Fibroblast of pulmonary artery (primary cell): ENCODE measurements at places on chromosomes 11 and 22.

DNA sequence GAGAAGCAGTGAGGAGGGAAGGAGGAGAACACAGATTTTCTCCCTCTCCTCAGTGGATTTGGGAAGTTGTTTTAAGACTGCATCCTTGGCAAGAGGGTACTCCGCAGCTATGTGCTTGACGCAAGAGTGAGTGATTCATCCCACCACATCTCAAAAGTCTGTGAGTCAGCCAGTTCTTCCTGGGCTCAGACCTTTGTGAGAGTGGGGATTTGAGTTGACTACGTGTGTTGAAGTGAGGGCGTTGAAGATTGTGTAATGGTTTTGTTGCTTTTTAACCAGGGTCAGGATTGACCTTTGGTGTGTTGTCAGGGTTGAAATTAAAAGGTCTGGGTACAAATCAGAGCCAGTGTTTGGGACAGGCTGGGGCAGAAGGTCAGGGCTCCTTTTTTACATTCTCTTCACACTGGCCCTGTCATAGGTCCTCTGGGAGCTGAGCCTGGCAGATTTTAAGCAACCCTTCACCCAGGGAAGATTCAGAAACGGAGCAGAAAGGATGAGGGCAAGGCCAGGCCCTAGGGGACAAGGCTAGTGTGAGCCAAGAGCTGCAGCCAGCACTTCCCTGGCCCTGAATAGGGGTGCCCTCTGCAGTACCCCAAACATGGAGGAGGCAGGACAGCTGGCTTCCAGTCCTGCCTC, 4.2 kb upstream of the C11orf86 start:
- DNase-seq: peak; percentile 100

DNA sequence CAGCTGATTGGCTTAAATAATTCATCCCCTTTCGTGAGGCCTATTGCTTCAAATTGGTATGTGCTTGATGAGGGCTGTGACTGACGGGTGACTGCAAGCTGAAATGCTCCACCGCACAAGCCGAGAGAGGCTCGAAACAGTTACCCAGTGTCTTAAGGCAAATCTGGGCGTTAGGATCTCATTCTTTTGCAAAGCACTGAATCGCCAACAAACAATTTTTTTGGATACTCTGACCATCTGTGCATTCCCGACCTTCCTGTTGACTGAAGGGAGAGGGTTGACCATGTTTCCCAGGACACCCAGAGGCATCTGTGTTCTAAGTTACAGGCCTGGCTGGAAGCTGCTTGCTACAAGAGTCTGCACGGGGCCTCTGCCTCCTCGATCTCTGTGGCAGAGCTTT, 32.1 kb downstream of the CACNG2 start:
- DNase-seq: no peak

DNA sequence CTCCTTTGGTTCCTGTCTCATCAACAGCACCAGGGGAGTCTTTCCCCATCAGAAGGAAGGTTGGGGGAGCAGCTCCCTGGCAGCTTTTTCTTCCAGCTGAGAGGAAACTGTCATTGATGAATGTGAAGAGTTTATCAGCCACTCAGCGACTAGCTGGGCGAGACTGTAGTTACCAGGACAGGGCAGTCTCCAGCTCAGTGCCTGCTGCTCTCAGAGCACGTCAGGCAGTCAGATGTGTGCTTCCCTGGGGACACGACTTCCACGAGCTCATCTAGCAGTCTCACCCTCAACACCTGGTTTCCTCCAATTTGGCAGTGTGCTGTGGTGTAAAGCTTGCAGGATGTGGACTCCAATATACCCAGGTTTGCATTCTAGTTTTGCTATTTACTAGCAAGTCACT, 12.5 kb upstream of the C1QTNF4 start:
- DNase-seq: peak; percentile 40

GRCh38 chr11:47001781-47002181, 65.2 kb downstream of the CSTPP1 start:
- no peak for DNase-seq

DNA sequence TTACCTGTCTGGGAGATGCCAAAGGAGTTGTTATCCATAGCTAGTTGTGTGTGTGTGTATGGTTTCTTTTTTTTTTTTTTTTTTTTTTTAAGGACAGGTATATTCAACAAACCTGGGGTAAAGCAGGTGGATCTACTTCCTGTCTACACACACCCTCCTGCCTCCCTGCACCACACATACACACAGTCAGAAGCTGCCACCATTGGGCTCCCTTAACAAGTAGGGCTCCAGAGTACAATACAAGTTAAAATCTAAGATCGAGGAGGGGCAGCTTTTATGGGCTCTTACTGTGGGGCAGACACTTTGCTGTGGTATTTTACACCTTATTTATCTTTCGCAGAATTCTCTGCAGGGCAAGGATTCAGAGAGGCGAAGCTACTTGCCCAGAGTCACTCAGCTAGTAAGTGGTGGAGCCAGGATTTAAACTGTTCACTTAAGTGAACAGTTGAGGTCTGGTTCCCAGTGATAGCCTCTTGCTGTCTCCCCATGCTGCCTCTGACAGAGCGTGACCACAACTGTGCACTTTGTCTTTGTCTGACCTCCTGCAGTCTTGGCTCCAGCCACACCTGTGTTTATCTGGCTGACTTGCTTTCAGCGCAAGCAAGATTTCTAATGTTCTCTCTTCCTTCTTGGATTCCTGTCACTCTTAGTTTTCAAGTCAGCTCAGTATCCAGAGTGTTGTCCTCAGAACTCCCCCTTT, 135.0 kb downstream of the CSNK2A3 start:
- DNase-seq: no peak

DNA sequence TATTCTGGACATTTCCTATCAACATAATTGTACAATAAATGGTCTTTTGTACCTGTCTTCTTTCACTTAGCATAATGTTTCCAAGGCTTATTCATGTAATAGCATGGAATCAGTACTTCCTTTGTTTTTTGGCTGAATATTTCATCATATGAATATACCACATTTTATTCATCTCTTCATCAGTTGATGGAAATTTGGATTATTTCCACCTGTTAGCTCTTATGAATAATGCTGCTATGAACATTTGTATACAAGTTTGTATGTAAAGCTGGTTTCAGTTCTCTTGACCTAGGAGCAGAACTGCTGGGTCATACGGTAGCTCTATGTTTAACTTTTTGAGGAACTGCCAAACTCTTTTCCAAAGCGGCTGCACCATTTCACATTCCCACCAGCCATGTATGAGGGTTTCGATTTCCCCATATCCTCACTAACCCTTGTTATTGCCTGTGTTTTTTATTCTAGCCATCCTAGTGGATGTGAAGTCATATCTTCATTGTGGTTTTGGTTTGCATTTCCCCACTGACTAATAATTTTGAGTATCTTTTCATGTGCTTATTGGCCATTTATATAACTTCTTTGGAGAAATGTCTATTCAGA, 20.9 kb downstream of the EXT2 start:
- no peak for DNase-seq

- DNase-seq: no peak
These were observed 804 bp downstream of the KCNK4 start for GRCh38 chr11:64291752-64292459.

- no peak for DNase-seq
These were observed 55.3 kb downstream of the BBOX1 start for GRCh38 chr11:27095887-27096286.

GRCh38 chr11:125934473-125934872, 11.4 kb upstream of the VSIG10L2 start:
- DNase-seq: no peak

GRCh38 chr11:8266246-8267241, 2.9 kb upstream of the LMO1 start:
- no peak for DNase-seq

DNA sequence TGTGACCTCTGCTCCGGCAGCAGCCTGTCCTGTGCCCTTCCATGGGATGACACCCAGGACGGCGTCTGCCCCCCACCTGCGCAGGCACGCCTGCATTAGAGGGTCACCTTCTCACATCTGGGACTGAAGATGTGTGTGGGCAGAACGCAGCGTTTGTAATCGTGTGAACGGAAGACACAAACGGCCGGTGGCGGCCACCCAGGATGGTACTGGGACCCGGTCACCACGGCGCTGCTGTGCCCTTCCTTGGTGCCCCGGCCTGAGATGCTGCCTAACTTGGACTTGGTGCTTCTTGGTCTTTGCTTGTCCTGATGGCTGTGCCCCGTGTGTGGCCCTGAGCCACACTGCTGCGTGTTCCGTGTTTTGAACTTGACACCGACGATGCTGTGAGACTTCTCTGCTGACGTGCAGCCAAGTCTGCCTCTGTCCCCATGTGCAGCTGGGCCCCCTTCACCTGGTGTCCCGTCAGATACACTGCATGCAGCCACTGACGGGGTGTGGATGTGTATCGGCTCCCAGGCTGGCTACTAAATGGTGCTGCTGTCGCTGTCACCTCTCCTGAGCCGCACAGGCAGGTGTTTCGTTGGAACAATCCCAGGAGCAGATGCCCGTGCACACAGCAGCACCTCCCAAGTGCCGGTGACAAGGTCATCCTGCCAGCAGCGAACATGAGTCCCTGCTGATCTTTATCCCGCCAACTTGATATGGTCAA, 21.4 kb downstream of the YPEL1 start:
- DNase-seq: no peak

DNA sequence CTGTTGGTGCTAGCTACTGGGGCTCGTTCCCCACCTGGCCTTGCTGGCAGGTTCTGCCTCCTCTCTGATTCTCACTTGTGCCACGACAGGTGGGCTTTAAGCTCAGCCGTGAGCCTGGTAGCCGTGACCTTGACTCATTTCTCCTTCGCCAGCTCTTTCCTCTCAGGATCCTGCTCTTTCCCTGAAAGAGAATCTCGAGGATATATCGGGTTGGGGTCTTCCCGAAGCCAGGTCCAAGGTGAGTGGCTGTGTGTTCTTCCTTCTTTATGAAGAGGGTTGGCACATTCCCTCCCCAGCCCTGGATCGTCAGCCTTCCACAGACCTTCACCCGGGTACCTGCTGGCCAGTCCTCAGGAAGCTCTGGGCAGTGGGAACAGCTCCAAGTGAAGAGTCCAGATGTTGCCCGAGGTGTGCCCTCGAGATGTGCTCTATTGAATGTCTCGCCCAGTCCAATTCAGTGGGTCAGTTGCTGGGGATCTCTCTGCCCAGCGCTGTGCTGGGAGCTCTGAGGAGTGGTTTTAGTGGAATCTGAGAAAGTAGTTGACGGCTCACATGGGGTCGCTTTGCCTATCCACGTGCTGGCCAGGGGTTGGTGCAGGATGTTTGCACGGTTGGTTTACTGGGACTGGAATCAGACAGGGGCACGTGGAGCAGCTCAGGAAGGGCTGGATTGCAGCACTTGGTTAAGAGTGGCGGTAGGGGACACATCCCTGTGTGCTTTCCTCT, 1.4 kb downstream of the ZNF74 start:
- DNase-seq: no peak

DNA sequence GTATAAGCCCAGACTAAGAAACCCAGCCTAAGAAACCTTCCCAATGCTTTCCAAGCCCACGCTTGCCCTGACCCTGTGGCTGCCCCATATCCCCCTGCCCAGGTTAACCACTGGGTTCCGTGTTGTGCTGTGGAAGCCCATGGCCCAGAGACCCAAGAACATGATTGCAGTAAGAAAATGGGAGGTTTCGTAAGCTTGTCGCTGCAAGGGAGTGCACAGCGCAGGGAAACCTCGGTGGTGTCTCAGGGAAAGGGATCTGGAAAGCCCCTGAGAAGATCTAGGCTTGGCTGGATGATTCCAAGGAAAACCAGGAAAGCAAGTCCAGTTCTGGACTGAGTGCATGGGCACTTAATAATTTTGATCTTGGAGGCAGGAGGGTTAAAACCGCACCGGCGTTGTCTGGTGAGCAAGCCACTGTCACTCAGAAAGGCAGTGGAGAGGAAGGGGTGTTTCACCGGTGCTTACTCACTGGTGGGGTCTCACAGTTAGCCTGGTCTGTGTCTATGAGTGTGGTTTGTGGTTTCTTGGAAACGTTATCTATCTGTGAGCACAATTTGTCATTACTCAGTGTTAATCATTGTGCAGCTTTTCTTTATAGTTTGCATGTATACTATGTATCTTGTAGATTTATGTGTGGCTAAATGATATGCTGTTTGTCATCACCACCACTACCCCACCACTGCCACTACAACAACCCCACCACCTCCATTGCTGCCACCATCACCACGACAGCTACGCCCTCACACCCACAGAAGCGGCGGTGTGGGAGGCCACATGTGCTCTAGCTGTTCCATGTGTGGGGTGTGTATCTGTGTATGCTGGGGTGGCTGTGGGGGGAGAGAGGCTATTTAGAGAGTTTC, 53.3 kb upstream of the PRDM11 start:
- peak; percentile 76 for DNase-seq

- DNase-seq: no peak
These were observed 5.6 kb upstream of the GLYATL1 start for GRCh38 chr11:58933661-58934060.

- no peak for DNase-seq
These were observed 808 bp downstream of the SNAP29 start for GRCh38 chr22:20859615-20860014.

DNA sequence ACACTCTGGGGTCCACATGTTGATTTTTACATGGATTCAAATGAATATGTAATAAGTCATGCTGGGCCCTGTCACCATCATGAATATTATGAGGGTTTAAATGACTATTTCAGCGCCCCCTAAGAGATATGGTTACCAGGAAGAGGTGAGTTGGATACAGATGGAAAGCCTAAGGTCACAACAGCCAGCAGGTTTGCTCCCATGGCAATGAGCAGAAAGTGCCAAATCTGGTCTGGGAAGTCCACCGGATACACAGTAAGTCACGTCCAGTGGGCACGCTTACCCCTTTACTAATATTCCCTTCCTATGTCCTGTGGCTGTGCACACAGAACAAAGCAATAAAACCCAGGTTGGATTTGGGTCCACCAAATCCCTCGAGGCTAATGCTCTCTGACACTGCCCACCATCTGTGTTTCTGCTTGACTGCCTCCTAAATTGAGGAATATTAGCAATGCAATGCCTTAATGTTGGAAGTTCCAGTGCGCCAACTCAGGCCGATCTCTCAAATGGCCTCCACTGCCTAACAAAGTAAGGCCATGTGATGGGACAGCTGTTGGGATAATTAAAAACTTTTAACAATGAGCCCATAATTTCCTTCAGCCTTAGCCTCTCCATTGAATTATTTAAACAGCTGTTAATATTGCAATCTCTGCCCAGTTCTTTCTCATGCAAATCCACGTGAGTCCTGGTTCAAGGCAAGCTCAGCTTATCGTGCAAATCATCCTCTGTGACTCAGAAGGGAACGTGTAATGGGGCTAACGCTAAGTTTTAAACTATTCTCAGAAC, 97.6 kb downstream of the SLC1A2 start:
- DNase-seq: no peak
